ENCODE measurements at places on chromosomes 16 and 17.

DNA sequence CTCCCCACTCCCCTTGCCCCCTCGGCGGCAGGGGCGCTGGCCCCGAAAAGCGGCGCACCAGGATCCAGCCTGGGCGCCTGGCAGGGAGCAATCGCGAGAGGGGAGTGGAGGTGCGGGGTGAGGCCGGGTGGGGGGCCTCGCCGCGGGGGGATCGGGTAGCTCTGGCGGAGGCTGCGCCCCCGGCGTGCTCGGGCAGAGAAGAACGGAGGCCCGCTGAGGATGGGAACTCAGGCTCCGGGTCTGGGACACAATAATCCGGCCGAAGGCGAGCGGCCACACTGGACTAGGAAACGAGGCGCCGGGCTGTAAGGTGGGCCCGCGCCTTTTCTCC is 721 bp upstream of the PCGF2 start:
- DNase-seq, result no peak

DNA sequence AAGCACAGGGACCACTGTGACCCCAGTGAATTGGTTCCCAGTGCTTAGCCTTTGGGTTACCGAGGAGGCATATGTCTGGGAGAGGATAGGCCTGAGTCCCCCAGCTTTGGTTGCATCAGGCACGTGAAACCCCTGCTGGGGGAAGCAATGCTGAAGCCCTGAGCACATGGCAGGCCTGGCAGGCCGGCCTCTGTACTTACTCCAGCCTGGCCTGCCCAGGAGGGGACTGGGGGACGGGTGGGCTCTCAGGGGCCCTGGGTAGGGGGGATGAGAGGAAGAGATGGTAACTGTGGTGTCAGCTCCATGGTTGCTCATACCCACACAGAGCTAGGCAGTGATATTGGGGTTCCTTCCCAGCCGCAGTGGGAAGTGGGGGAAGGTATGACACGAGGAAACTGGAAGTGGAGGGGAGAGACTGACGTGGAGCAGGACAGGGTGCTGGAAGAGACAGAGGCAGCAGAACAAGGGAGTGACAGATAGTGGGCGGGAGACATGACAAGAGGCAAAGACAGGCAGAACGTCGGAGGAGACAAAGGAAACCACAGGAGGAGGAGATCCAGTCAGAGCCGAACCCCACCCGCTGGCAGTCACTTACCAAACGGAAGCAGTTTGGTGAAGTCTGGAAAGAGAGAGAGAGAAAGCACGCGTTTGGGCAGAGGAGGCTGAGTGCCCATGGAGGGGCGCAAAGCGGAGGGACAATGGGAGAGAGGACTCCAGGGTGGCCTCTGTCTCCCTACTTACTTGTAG is 9.1 kb downstream of the TMEM208 start:
- DNase-seq, result no peak

- DNase-seq, result no peak
Measured at GRCh38 chr16:87002717-87003413, 314.3 kb downstream of the C16orf95 start.

GRCh38 chr17:13940858-13941665 is 128.2 kb upstream of the COX10 start:
- DNase-seq, result peak; percentile 34

DNA sequence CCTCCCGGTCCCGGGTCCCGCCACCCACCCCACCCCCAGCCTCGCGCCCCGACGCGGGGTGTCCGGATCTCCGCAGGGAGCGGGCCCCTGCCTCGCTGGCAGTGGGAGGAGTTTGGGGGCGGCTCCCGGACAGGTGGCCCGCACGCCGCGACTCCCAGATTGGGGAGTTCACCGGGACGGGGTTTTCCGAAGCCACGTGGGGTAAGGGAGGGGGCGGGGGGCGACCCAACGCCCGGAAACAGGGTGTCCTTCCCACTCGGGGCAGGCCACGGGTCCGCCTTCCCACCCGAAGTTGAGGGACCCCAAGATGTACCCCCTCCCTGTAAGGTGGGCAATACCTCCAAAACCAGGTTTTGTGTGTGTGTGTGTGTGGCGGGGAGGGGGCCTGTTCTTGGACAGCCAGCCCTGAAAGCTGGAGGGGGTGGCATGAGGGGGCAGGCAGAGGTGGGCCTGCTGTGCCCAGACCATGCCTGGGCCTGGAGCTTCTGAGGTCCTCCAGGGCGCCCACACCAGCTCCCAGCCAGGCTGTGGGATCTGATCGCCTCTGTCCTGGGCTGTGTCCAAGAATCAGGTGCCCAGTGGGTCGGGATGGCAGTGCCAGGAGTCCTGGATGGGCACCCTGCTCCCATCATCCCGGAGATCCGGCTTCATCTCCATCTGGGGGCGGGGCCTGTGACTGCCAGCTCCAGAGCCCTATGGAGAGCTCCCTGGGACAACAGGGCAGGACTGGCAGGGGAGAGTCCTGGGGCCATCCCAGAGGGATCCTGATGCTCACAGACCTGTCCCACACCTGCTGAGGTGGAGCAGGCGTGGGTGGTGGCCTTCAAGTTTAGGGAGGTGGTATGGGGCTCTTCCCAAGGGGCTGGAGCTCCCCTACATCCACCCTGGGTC is 767 bp downstream of the SYNGR2 start:
- DNase-seq, result peak; percentile 83

GRCh38 chr16:85101956-85102630 is 10.2 kb downstream of the CIBAR2 start:
- DNase-seq, result no peak

- DNase-seq, result no peak
Measured at GRCh38 chr17:29138184-29138955, 41.8 kb downstream of the MYO18A start.

DNA sequence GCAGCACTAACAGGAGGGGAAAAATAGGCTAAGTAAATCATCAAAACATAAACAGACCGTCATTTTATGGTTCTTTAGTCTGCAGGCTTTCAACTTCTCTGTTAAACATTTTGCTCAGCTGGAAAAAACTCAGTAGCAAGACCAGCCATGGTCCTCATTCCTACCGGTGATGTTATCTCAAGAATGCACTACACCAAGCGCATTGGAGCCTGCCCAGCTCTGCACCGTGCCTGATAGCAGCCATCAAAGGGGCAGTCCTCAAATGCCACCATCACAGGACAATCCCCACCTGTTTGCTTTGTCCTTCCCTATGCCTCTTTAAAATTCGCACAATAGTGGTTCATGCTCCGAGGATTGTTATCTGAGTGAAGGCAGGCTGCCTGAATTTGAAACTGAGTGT is 181.5 kb upstream of the MON1B start:
- no peak for DNase-seq

- no peak for DNase-seq
Measured at GRCh38 chr17:44297975-44298374, 10.4 kb upstream of the RUNDC3A start.

DNA sequence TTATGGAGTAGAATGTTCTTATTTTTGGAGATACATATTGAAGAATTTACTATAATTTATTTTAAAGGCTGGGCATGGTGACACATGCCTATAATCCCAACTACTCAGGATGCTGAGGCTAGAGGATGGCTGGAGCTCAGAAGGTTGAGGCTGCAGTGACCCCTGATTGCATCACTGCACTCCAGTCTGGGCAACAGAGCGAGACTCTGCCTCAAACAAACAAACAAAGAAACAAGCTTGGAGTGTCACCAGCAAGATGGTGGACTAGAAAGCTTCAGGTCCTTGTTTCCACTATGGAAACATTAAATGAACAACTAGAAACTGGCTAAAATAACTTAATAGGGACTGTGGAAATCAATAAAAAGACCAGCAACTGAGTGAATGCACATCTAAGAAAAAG is 17.9 kb upstream of the GPT2 start:
- no peak for DNase-seq

DNA sequence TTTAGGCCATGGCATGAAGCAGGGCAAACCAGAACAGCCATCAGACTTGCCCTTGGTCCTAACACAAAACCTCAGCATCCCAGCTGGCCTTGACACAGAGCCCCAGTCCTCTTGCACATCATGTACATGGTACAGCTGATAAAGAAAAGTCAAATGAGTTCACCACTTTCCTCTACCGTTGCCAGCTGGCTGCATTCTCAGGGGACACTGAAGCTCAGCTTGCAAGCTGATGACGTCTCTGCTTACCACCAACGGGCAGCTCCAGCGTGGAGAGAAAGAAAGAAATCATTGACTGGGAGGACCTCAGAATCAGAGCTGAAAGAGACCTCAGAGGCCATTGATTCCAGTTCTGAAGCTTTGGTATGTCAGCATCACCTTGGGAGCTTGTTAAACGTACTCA is 80.7 kb upstream of the CES5A start:
- no peak for DNase-seq

GRCh38 chr17:58756246-58757161 is 850 bp downstream of the PPM1E start:
- DNase-seq, result peak; percentile 48

- no peak for DNase-seq
Measured at GRCh38 chr17:79986411-79987186, 49.1 kb downstream of the TBC1D16 start.

DNA sequence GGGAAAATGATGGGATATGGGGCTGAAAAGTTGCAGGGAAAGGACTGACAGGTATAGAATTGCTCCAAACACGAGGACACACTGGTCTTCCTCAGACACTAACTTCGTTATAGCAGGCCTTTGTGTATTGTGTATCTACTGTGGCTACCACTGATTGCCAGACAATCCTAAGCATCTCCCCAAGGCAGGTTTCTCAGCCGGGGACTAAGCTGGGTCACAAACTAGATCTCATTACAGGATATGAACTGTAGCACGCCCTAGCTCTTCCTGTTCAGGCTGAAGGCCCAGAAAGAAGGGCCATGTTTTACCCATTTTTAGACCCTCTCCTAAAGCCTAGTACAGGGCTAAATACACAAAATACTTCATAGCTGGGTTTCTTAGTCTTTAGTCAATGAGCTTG is 5.1 kb upstream of the RANGRF start:
- DNase-seq, result no peak

DNA sequence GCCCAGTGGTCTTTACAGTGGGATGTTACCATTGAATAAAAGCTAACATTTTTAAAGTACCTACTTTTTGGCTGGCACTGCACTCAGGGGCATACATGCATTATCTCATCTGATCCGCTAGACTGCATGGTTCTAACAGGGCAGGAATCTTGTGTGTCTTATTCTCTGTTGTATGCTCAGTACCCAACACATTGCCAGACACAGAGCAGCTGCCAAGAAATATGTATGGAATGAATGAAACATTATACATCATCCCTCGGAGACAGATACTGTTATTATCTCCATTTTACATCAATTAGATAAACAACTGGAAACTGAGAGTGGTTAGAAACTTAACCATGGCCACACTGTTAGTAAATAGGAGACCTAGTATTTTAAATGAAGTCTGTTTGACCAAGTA is 74.1 kb upstream of the CDH11 start:
- no peak for DNase-seq

- DNase-seq, result no peak
Measured at GRCh38 chr17:71681427-71682173, 439.2 kb upstream of the SOX9 start.

- no peak for DNase-seq
Measured at GRCh38 chr17:79441356-79442160, 169.3 kb downstream of the RBFOX3 start.

DNA sequence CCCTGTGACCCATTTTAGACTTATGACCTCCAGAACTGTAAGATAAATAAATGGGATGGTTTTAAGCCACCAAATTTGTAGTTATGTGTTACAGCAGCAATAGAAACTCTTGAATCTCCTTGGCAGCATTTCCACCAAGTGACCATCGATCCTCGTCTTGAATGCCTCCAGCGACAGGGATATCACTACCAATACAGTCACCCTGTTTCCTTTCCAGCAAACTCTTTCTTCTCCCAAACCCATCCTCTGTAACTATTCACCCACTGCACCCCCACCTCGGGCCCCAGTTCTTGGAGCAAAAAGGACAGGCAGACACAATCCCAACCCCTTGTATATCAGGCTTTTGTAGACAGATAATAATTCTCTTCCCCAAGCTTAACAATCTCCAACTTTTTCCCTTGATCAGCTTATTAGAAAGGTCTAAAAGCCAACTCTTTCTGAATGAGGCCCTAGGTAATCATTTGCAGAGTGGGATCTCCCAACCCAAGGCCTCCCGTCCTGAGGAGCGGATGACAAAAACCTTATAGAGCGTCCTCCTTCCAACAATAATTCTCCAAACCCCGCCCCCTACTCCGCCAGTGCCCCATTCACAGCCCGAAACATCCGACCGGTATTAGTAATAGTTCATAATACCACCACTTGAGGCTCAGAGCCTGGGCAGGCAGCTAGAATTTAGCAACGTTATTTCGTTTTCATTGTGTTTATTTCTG is 14.7 kb upstream of the PLLP start:
- DNase-seq, result peak; percentile 79

DNA sequence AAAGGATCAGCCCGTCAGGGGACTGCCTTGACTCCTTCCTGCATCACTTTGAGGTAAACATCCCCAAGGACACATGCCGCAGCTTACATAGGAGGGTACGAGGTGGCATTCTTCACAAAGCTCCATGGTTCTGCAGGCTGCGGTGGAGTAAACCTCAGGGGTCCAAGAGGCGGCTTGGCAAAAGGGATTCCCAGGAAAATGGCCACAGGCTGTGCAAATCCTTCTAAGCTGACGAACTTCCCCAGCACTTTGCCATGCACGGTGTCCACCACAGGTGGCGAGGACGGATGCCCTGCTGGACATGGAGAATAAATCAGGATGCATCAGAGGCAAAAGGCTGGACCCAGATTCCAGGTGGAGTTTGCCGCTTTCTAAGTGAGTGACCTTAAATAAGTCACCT is 4.2 kb downstream of the CES1 start:
- no peak for DNase-seq

DNA sequence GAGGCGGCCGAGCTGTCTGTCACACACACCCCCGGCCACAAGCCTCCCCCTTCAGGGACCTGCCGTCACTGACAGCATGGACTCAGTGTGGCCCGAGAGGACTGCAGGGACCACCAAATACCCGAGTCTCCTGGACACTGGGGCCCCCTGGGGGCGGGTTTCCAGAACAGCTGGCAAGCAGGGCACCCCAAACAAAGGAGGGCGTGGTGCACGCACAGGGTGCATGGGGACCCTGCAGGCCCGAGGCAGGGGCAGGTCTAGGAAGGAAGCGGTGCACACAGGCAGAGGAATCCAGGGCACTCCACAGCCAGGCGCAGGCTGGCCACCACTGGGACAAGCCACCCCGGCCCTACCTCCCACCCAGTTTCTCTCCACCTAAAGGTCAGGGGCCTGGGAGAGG is 28.7 kb upstream of the ENPP7 start:
- DNase-seq, result peak; percentile 62

DNA sequence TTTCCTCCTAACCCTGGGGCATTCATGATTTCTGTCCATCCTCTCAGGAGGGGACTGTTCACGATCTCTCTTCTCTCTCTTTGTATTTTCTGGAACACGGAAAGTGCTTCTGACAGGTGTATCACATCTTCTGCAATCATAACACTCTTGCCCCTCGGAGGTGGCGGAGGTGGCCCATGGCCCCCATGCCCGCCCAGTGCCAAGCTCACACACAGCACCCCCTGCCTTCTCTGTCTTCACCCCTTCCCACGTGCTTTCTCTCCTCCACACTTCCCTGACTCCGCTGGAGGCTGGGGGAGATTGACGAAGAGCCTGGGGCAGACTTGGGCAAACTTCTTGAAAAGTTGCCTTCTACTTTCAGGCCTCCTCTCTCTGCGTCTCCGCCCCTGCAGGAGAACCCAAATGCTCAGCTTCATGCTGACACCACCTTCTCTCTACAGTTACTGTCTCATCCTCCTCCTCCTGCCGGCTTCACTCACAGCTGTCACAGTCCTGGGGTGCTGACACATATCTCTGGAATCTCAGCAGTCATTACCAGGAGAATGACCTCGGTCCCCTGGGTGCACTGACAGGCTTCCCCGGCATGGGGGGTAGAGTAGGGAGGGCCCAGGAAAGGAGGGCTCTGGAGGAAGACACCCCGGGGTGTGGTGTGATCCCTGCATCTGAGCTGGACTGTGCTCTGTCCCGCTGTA is 127.1 kb downstream of the ENGASE start:
- no peak for DNase-seq

- DNase-seq, result no peak
Measured at GRCh38 chr16:86549893-86550190, 5.2 kb downstream of the MTHFSD start.
